ENCODE measurements at places on chromosomes 2 and 18.
A peak's percentile ranks its signal among the peaks of the same experiment; 100 is the strongest.

DNA sequence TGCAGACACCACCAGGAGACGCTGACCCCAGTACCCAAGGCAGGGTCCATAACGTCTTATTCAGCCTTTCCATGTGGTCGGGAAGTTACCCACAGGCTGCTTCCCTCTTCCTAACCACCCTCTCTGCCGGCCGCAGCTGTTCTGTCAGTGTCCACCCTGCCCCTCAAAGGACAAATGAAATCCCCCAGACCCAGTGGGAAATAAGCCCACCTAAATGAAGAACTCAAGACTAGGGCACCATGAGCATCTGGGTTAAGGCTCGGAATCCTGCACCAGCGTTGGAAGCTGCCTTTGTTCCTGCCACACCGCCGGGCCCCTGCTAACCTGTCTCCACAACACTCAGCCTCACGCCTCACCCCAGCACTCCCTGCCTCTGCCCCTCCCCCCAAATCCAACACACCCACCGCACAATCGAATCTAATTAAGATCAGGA lies 21.7 kb downstream of the BCL11A start:
- DNase-seq: peak; percentile 15

- no peak for DNase-seq
These were observed 24.4 kb downstream of the RBMS1 start for GRCh38 chr2:160469164-160469563.

- no peak for DNase-seq
These were observed 1615.8 kb upstream of the TMEFF2 start for GRCh38 chr2:193810533-193810932.

GRCh38 chr2:5849562-5849961 lies 157.4 kb downstream of the SOX11 start:
- no peak for DNase-seq

GRCh38 chr2:209138079-209138478 lies 285.8 kb upstream of the MAP2 start:
- no peak for DNase-seq

- no peak for DNase-seq
These were observed 36.4 kb upstream of the TBR1 start for GRCh38 chr2:161379740-161380139.

GRCh38 chr2:168355121-168355520 lies 101.0 kb upstream of the CERS6 start:
- peak; percentile 81 for DNase-seq
